CD4-positive, alpha-beta T cell treated with Interleukin-10 for 1 hour (primary cell): ENCODE measurements at places on chromosomes 7 and 10.
A peak's percentile ranks its signal among the peaks of the same experiment; 100 is the strongest.

DNA sequence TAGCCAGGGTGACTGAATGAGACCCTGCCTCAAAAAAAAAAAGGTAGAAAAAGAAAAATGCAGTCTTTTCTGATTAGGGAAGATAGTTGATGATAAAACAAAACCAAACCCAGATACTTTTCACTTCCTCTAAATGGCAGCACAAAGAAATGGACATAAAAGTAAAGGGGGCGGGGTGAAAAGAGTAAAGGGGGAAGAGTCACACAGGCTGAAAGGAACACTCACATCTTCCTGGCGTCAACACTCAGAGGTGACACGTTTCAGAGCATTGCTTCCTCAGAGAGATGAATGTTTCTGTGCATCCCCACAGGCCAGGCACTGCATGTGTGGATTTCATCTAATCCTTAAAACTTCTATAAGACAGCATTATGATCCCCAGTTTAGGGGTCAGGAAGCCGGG is 81.2 kb downstream of the HIPK2 start:
- DNase-seq: no peak

DNA sequence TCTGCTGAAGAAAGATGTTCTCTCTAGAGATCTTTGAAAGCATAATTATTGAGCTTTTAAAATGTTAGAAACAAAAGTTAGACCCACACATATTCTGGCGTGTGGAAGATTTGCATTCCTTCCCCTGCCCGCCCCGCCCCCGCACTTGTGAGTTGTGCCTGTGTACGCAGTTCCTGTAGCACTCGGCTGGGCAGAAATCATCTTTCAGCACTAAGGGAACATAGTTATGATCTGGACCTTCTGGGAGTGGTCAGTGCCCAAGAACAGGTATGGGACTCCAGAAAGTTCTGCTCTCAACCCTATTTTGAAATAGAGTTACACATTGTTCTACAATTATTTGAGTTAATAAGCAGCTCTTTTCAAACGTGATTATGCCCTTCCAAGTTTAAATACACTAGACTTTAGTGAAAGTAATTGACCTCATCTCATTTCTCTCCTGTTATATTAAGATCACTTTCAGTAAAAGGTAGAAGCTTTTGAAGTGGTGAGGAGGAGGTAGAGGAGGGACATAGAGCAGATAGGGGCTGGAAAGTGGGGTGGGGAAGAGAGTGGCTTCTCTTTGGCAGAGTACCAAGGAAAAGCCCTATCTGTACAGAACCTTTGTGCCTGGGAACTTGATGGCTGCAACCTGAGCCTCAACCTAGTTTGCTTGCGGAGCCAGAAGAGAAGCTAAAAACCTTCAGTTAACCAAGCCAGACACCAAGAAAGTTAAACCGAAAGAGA is 5.7 kb downstream of the BLVRA start:
- DNase-seq: peak; percentile 19

DNA sequence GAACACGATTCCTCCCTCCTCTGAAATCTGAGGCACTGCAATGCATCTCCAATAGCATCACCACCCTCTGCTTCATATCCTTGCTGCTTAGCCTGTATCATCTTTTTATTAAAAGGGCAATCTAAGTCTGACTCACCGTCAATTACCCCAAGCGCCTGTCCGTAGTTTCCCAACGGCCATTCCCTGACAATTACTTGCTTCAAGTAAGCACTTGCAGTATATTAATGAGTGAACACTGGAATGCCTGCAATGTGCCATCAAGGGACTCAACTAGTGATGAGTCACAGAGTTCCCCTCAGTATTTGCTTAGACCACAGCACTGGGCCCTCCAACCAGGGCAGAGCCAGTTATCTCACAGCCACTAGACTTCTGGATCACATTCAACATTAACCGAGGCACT is 19.5 kb upstream of the PPP1R3C start:
- DNase-seq: no peak

GRCh38 chr7:5653661-5654060 is 127.8 kb downstream of the RNF216 start:
- no peak for DNase-seq

- DNase-seq: no peak
Measured at GRCh38 chr10:132527339-132528063, 10.1 kb upstream of the INPP5A start.

DNA sequence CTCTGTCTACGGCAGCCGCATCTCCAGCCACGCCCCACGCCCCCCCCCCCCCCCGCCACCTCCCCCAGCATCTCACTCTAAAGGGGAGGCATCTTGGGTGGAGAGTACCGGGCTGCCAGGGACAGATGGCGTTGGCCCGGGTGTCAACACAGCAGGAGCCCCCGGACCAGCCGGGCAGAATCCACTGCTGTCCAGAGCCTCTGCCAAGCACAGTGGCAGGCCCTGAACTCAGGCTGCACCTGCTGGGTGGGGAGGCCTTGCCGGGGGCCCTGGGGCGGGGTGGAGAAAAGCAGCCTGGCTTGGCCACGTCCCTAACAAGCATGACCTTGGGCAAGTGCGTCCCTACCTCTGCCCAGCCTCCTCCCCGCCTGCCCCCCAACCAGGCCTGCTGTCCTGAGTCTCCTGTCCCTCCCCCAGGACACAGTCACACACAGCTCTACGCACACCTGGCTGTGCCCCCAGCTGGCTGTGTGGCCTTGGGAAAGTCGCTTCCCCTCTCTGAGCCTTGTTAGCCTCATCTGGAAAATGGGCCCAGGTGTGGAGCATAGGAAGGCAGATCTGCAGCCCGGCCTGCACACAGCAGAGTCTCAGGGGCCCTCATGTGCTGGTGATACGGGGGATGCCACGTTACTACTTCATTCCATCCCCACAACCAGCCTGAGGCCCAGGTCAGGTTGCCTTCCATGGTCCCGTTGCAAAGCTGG is 45.2 kb downstream of the MICALL2 start:
- DNase-seq: no peak

- DNase-seq: no peak
Measured at GRCh38 chr7:15557186-15557585, 4.6 kb downstream of the AGMO start.

GRCh38 chr7:132577206-132578049 is 1.2 kb upstream of the PLXNA4 start:
- no peak for DNase-seq

DNA sequence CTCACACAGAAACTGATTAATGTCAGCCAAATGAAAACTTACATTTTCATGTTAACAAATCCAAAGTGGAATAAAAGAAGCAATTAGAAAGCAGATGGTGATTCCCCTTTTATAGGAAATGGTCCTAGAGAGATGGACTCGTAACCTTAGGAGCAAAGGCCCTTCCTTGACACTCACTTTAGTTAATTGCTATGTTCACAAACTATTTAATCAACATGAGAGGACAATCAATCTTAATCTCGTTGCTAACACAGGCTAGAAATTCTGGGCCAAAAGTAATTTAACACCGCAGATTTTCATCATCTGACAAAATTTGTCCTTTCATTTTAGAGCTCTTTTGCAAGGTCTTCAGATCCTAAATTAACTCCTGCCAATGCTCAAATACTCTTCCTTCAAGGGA is 64.0 kb upstream of the DNAJB12 start:
- no peak for DNase-seq

GRCh38 chr7:86644282-86645224 is 844 bp downstream of the GRM3 start:
- DNase-seq: no peak

DNA sequence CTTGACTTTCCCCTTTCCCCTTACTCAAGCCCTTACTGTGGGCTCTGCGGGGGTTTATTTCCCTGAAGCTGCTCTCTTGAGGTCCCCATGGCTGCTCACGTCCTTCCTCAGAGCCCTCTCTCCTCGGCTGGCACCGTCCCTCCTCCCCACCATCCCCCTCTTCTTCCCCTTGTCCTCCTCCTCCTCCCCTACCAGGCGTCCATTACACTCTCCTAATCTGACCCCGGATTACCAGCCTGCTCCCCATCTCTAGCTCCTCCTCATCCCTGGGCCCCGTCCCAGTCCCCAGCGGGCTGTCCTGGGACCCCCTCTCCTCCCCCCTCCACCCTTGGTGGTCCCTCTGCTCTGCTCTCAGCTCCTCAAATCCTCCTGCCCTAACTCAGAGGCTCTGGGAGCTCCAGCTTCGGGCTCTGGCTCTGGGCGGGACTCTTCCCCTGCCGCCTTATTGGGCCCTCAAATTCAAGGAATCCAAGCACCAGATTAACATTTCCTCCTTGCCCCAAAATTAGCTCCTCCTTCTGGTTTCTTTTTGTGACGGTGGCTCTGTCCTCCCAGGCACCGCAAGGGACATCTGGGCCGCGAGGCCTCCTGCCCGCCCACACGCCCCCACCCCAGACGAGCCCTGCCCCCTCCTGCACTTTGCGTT is 48.5 kb upstream of the LEP start:
- no peak for DNase-seq

GRCh38 chr10:47376522-47377220 is 7.4 kb downstream of the ZNF488 start:
- DNase-seq: no peak

- DNase-seq: no peak
Measured at GRCh38 chr10:60666221-60666620, 112.1 kb upstream of the CDK1 start.

DNA sequence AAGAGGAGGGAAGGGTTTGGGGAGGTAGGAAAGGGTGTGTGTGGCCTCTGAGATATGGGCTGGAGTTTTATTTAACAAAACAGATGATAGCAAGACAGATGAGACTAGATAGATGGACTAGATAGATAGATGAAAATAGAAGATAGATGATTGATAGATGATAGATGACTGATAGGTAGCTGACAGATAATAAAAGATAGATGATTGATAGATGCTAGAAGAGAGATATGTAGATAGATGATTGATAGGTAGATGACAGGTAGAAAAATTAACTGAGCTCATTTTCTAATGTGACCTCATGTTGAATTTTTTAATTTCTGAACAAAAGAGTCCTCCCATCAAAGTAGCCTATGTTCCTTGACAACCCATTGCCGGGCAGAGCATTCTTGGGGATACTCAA is 116.6 kb upstream of the SFMBT2 start:
- no peak for DNase-seq

DNA sequence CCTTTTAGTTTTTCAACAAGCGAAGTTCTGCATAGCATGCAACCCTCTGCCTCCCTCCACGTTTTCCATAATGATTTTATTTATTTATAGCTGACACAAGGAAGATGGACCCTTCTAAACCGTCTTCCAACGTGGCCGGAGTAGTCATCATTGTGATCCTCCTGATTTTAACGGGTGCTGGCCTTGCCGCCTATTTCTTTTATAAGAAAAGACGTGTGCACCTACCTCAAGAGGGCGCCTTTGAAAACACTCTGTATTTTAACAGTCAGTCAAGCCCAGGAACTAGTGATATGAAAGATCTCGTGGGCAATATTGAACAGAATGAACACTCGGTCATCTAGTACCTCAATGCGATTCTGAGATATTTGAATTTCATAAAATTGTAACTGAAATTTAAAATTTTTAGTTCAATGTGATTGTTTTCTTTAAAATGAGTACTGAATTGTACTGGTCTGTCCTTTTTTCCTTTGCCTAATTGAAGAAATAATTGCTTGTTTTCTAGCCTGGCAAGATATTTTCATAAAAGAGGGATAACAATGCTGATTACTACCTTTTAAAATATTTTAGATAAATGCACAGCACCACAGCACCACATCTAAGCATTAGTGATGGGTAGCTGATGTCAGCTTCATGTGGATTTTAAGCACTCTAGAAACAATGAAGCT is 41.5 kb upstream of the SLC39A12 start:
- peak; percentile 8 for DNase-seq

GRCh38 chr7:125661-126060 is 66.7 kb upstream of the FAM20C start:
- DNase-seq: no peak

DNA sequence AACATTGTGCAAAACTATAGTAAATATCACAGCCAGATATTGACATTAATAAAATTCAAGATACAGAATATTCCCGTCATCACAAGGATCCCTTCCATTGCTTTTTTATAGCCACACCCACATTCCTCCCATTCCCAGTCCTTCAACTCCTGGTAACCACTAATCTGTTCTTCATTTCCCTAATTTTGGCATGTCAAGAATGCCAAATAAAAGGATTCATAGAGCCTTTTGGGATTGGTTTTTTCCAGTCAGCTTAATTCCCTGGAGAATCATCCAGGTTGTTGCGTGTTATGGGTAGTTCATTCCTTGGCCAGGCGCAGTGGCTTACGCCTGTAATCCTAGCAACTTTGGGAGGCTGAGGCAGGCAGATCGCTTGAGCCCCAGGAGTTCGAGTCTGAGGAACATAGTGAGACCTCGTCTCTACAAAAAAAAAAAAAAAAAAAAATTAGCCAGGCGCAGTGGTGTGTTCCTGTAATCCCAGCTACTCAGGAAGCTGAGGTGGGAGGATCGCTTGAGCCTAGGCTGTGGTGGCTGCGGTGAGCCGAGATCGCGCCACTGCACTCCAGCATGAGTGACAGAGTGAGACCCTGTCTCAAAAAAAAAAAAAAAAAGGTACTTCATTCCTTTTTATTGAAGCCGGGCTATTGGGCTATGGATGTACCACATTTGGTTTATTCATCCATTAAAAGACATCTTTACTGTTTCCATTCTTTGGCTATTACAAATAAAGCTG is 2.7 kb downstream of the OGDH start:
- peak; percentile 58 for DNase-seq

DNA sequence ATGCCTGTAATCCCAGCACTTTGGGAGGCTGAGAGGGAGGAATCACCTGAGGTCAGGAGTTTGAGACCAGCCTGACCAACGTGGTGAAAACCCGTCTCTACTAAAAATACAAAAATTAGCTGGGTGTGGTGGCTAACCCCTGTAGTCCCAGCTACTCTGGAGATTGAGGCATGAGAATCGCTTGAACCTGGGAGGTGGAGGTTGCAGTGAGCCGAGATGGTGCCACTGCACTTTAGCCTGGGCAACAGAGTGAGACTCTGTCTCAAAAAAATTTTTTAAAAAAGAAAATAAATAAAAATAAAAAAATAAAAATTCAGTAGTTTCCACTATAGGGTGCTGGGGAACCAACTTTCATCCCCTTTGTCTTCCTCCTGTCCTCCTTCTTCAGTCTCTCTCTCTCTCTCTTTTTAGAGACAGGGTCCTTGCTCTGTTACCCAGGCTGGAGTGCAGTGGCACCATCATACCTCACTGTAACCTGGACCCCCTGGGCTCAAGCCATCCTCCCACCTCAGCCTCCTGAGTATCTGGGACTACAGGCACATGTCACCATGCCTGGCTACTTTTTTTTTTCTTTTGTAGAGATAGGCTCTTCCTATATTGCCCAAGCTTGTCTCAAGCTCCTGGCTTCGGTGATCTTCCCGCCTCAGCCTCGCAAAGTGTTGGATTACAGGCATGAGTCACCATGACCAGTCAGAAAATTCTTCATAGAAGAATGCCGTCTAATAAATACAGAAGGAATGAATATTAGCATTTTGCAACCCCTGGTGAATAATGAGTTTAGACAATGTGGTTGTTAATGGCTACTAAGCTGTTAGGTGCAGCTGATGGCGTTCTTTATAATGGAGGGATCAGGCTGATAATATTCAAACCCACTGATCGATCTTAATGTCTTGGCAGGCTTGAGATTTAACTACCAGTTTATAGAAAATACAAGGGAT is 20.6 kb downstream of the RBM20 start:
- no peak for DNase-seq

DNA sequence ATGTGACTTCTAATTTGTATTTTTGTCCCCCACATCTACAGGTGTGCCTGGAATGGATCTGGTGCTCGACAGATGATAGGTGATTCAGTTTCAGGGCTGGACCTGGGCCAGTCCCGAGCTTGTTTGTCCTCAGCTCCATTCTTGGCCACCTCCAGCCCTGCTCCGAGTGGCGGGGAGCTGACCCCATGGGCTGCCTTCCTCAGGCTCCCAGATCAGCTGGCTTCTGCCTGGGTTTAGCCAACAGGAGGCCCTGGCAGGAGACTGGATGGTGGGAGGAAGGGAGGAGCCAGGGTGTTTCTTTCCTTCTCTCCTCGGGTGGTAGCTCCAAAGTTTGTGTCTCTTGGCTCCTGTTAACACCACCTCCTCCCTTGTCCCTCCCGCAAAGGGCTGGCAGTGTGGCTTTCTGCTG is 75.2 kb downstream of the CDH23 start:
- no peak for DNase-seq
